ENCODE measurements at places on chromosomes 7 and 10. TPM values are rescaled to one million over a fixed set of nuclear protein-coding genes. Genes with fewer than 3 reads are reported as not detected.

Gene STOX1
- 6.1 TPM for polyA plus RNA-seq

Gene DGKB
- 3.4 TPM for polyA plus RNA-seq

Gene POU6F2
- 0.26 TPM for polyA plus RNA-seq

Gene MAT1A
- polyA plus RNA-seq, result 1.3 TPM

- DNase-seq, result no peak
Measured at GRCh38 chr7:120033114-120033513, 239.9 kb upstream of the KCND2 start.

GRCh38 chr7:64320547-64321513, 7.1 kb downstream of the ZNF736 start:
- no peak for DNase-seq

DNA sequence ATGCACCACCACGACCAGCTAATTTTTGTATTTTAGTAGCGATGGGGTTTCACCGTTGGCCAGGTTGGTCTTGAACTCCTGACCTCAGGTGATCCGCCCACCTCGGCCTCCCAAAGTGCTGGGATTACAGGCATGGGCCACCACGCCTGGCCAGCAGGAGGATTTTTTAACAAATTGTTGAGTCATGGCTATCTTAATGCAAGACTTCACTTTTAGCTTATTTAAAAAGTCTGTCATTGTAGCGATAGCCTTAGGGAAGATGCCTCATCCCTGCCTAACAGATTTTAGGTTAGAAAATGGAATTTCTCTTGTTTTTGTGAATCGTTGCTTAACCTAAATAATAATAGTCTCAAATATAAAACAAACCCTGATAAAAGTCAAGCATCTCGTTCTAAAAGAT, 35.5 kb downstream of the PPP2R2D start:
- DNase-seq, result no peak

GRCh38 chr10:131822692-131823245, 78.0 kb upstream of the PPP2R2D start:
- DNase-seq, result no peak

GRCh38 chr7:100966542-100967291, 2.6 kb upstream of the MUC12 start:
- no peak for DNase-seq

DNA sequence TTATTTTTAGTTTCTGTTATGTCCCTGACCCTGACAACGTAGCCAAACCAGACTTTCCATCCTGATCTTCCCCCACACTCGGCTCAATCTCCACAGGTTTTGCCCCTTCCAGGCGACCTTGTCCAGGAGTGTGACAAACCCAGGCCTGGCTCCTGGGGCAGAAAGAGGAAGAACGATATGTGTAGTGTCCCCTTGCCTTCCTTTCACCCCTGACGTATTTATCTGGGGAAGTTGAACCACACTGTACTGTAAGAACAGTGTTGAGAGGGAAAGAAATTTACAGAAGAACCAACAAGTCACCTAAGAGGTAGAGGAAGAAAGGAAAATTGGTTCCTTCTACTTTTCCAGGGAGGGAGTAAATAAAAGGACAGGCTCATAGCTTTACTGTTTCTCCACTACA, 158.0 kb downstream of the VTI1A start:
- no peak for DNase-seq

DNA sequence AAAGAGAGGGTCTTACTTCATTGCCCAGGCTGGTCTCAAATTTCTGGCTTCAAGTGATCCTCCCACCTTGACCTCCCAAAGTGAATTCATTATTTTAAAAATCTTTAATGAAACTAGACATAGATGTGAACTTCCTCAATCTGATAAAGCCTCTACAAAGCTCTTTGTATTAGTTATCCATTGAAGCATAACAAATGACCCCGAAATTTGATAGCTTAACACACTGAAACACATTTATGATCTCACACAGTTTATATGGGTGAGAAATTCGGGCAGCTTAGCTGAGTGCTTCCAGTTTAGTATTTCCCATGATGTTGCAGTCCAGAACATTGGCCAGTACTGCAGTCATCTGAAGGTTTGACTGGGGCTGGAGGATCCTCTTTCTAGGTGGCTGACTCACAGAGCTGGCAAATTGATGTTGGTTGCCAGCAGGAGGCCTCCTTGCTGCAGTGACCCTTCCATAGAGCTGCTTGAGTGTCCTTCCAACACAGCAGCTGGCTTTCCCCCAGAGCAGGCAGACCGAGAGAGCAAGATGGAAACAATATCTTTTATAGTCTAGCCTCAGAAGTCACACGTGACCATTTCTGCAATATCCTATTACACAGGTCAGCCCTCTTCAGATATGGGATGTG, 16.6 kb upstream of the WNT8B start:
- DNase-seq, result no peak

GRCh38 chr10:62307635-62308034, 39.0 kb upstream of the RTKN2 start:
- no peak for DNase-seq

DNA sequence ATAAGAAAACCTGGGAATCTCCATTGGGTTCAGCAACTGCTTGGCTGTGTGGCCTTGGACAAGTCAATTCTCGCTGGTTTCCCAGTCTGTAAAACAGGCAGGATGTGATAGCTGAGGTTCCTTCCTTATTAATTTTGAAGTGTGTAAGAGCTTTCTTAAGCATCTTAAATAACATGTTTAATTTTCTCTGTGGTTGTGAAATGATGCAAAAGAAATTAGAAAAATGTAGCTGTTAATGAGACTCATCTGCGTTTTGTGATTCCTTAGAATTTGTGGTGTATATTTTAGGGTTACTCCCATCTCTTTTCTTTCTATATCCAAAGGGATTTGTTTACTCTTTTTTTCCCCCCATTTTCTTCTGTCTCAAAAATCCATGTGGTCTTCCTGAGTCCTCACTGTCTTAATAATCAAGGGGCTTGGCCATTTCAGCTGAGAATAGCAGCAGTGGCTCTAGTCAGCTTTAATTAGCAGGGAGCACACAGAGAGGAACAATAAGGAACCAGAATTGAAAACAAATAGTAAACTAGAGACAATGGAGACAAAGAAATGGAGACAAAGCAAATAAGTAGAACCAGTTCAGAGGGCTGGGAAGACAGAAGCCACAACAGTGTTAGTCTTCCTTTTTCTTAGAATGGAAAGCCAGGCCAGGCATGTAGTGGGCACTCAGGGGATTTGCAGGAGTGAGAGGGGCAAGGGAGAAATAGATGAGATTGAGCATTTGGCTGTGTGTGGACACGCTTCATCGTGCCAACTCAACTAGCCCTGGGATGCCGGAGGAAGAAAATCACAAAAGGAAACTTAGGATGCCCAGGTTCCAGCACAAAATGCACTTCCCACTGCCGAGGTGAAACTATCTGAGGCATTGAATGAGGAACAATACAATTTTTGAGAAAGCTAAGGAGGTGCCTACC, 93.9 kb downstream of the CHN2 start:
- no peak for DNase-seq

DNA sequence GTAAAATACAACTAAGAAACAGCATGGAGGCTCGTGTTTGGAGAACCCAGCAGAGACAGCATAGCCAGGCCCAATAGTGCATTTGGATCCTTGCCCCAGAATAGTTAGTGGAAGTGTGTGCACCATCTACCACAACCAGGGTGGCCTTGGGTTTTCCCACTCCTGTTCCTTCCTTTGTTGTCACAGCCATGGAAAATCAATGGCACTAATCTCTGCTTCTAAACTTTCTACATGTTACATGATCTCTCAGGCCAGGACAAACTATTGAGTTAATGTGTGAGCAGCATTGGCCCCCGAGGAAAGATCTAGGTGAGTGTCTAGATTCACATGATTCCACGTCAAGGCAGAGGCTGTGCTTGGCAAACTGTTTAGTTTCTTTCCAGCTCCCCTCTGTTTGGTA, 2.0 kb downstream of the CYP3A7 start:
- no peak for DNase-seq

DNA sequence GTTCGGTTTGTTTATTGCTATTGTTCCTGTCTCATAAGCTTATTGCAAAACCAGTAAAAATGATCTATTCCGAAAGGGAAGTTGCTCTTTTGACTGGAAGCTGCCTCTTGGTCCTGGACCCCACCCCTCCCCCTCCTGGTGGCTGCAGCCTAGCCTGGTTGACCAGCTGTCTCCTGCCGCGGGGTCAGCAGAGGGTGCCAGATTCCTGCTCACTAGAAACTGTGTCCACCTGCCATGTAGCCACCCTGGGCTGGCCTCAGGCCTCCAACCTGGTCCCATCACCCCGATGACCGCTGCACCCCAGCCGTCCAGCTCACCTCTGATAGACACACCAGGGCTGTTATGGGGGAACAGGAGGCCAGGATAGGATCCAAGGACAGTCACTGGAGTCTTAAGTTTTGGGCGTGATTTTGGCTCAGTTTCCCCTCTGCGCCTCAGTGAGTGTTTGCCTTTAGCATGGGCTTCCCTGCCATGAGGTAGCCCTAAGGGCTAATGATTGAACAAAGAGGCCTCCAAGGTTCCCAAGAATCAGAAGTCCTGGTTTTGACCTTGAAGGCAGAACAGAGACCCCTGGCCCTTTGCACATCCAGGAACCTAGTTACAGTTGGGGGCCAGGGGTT, 32.9 kb upstream of the SLF2 start:
- DNase-seq, result no peak

GRCh38 chr10:580778-581177, 108.7 kb downstream of the DIP2C start:
- no peak for DNase-seq

DNA sequence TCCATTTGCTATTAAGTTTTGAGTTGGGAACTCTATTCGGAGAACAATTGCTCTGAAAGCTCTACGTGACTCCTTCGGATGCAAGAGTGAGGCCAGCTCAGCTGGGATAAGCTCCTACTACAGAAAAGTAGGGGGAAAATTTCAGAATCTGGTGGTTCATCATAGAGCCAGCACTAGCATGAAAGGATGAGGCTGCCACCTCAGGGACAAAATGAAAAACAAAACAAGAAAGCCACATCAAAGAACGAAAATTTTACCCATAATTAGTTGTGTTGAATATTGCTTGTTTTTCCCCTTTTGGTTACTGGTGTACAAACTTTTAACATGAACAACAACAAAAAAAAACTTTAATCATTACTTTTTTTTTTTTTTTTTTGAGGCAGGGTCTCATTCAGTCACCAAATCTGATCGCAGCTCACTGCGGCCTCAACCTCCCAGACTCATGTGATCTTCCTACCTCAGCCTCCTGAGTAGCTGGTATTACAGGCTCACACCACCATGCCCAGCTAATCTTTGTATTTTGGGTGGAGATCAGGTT, 39.7 kb upstream of the NFE2L3 start:
- no peak for DNase-seq

GRCh38 chr7:94660006-94660405, 4.1 kb upstream of the SGCE start:
- DNase-seq, result no peak

- no peak for DNase-seq
Measured at GRCh38 chr7:4939971-4940728, 18.8 kb downstream of the MMD2 start.

GRCh38 chr10:113735913-113736312, 15.6 kb upstream of the PLEKHS1 start:
- DNase-seq, result no peak

All from renal cortex interstitium (tissue), 15 donors.